ENCODE measurements at places on chromosomes 7 and 10.

- DNase-seq: no peak
Observed at GRCh38 chr7:4842319-4843064, 19.3 kb downstream of the PAPOLB start.

DNA sequence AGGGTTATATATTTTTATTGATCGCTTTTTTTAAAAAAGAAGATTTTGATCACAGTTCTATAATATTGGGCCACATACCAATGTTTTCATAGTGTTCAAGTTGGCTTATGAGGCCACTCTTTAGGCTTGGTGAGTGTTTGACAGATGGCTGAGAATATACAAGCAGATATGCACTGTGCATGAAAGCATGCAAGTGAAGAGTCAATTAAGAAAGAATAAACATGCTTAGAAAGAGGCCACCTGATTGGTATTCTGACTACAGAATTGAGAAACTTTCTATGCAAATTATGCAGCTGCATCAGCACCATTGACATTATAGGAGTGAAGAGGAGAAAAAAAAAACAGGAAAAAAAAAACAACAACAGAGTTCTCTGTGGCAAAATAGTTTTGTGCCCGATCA lies 39.9 kb downstream of the CABCOCO1 start:
- DNase-seq: no peak

DNA sequence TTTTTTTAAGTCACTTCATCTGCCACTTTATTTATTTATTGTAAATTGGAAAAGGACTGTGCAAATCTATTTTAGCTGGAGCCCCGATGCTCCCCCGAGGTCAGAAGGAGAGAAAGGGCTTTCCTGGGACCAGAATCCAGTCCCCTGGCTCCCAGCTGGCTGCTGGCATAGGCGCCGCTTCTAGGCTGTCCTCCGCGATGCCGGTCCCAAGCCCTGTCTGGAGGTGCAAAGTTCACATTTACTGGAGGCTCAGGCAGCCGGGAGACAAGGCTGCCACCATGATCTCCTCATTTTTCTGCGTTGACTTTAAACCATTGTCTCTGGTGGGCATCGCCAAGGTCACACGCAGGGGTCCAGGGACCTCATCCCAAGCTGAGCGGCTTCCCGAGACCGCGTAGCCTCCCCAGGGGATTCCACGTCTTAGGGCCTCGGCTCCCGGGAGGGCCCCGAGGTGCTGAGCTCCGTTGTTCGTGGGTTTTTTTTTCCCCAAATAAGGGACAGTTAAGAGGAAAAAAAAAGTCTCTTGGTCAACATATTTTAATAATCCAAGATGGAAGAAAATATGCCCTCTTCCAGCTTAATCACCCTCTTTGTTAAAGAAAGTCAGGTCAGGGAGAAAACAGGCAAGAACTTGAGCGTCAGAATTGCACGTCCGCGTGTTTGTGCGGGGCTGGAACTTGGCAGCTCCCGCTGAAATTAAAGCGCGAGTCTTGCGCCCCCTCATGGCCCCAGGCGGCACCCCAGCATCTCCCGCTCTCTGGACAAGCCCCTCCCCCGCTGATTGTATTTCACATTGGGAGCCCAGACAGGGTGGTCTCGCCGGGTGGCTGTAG lies 11.9 kb downstream of the RGR start:
- DNase-seq: no peak

GRCh38 chr10:49634069-49634660 lies 20.3 kb downstream of the CHAT start:
- no peak for DNase-seq

DNA sequence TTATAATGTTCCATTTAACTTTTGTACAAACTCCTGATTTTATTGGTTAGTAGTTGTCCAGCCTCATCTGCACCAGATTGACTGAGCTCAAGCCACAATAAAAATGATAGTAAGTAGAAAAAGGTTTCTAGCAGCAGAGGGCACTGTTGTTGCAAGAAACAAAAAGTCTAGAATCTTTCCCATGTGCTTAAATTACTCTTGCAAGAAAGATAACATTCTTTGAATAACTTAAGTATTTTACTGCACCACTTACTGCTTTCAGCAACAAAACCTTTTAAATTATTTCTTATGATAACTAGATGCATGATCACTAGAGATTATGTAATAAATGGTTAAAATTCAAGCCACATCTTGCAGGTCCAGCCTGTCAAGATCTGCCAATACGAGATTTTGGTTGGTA lies 27.0 kb downstream of the LMOD2 start:
- DNase-seq: peak; percentile 19

DNA sequence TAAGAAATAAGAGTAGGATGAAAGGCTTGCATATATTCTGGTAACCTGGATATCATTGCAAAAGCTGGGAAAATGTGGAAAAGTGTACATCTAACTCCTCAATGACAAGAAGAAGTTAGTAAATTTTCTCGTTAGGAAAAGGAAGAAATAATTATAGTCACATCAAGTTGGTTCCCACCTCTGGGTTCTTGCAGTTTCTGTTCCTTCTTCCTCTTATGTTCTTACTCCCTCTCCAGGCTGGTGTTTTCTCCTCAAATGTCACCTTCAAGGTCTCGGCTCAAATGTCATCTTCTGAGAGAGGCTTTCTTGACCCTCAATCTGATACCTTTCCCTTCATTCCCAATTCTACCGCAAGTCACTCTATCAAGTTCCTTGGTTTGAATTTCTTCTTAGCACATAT lies 64.4 kb downstream of the ENTPD1 start:
- no peak for DNase-seq

DNA sequence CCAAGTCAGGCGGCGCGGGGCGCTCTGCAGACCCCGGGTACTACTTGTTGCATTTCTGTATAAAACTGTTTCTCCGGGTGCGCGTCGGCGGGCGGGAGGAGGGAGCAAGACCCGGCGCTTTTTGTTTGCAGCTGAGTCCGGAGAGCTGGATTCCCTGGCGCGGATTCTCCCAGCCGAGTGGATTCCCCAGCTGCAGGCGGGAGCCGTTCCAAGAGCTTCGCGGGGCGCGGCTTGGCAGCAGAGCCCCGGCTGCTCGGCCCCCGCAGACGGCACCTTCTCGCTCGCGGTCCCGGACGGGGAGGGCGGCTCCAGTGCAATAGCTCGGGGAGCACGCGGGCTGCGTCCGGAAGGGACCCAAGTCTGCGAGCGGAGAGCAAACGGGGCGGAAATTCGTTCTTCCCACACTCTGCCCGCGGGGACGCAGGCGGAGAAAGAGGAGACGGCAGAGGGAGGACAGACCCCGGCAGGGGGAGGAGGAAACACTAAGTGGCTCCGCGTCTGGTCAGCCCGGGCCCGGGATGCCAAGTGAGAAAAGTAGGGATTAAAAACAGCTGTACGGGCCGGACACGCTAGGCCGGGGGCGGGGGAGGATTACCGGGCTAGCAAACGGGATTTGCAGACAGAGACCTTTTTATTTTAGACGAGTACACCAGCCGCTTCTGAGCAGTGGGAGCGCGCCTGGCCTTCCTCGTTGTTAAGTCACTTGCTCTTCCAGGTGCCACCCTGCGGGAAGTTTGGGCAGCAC lies at the start of gene TRIL:
TSS of gene TRIL (minus strand) at position 96 of the 745 bp plus-strand sequence. CDS start 284 bp downstream, outside the sequence.
- no peak for DNase-seq

- DNase-seq: no peak
Observed at GRCh38 chr7:13832346-13832745, 157.1 kb downstream of the ETV1 start.

DNA sequence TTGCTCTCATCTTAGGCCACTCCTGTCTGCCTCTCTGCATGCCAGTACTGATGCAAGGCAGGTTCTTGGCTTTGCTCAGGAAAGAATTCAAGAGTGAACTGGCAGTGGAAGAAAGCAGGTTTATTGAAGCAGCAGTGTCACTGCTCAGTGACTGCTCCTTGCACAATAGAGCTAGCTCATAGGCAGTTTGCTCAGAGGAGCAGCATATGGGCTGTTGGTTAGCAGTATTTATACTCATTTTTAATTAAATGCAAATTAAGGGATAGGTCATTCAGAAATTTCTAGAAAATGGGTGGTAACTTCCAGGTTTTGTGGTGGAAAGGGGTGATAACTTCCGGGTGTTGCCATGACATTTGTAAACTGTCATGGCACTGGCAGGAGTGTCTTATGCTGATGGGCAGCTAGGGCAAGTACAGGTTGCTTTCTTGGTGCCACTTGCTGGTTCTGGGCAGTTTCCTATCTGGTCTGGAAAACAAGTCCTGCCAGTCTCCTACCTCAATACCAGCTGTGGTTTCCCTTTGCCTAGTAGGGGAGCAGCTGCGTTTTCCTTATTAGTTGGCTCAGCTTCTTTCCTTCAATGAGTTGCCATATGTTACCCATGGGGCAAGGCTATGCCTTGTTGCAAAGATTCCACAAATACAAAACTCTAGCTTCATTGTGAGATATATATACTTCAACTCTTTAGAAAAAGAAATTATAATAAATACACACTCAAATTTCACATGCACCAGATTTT lies 64.8 kb upstream of the CALD1 start:
- no peak for DNase-seq

- no peak for DNase-seq
Observed at GRCh38 chr7:23306936-23307521, 7.9 kb downstream of the MALSU1 start.

- no peak for DNase-seq
Observed at GRCh38 chr7:43906331-43907010, at the start of gene URGCP. TSS of gene URGCP (minus strand) at chr7:43906596. CDS start at chr7:43906575, 21 bp downstream.

DNA sequence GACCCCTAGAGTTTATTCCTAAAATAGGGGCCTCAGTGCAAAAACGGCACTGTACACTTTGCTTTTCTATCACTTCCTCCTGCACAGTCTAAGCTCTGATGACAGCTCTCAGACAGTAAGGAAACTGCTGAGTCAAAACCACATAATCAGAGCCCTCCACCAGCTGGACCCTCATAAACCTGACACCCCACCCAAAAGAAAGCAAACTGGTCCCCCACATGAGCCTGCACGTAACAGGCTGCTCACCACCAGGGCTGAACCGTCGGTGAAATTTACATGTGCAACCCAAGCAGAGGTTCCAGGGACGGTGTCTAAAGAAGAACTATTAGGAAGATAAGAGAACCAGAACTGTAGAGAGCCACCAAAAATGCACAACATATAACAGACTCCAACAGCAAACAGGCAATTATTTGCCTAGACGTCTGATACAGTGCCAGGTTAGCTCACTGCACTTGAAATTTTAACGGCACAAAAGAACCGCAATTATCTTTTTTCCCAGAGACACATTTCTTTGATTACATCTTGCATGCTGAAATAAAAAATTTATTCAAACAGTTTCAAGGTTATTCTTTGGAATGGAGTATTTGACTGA lies 19.6 kb downstream of the SGMS1 start:
- peak; percentile 5 for DNase-seq

DNA sequence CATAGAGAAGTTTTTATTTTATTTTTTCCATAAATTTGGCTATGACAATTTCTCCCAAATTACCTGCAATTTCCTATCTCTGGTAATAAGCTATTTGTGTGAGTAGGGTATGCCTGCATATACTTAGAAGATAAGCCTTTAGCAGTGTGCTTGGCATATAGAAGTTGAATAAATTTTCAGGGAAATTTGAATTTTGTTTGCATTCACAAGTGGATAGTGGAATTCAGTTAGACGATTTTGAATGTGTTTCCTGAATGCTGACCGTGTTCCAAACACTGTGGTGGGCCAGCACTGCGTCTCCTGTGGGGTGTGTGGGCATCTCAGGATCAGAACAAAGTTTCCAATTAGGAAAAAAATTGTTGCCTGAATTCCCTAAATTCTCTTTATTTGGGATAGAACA lies 99.3 kb downstream of the PPP1R17 start:
- no peak for DNase-seq

- DNase-seq: no peak
Observed at GRCh38 chr10:132576671-132577349, 39.2 kb downstream of the INPP5A start.

DNA sequence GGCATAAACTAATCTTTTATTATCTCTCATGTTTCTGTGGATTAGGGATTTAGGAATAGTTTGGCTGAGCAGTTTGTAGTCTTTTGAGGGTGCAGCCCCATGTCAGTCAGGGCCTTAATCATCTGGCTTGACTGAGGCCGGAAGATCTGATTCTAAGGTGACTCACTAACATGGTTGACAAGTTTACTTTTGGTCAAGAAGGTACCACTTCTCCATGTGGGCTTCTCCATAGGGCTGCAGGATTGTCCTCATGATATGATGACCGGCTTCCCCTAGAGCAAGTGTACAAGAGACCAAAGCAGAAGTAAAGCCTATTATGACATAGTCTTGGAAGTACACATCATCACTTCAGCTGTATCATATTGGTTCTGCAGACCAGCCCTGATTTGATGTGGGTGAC lies 45.9 kb upstream of the OIT3 start:
- no peak for DNase-seq

DNA sequence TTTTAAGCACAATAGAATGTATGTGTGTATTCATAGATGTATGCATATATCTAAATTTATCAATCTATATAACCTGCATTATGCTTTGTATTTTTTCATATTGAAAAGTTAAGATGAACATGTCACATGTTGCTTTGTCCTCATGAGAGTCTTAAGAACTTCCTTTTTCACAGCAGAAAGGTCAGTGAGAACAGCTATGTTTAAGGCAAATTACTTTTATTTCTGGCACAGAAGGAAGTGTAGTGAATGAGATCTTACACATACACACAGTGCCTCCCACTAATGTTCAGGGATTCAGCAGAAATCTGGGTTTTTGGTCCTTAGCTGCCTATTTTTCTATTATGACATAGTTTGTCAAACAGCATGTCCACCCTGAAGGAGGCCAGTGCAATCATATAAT lies 134.8 kb downstream of the TMEM26 start:
- no peak for DNase-seq

DNA sequence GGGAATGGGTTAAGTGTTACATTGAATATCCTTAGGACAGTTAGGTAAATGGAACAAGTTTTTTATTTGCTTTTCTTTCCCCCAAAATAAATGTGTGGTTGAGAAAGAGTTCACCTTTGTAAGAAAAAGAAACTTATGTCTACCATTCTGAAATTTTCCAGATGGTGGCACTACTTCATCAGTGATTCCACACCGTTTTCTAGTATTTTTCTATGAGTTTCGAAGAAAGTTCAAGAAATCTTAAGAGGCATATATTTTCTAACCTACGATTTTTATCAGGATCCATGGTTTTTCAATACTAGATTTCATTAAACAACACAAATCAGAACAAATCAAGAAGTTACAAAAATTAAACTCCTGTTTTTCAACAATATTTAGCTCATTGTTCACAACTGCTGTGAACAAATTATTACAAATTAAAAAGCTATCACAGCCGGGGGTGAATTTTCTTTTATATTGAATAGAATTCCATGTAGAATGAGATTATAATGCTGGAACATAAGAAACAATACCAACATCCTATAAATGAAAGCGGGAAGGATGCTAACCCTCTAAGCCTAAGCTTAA lies 163.1 kb upstream of the NPVF start:
- DNase-seq: no peak

DNA sequence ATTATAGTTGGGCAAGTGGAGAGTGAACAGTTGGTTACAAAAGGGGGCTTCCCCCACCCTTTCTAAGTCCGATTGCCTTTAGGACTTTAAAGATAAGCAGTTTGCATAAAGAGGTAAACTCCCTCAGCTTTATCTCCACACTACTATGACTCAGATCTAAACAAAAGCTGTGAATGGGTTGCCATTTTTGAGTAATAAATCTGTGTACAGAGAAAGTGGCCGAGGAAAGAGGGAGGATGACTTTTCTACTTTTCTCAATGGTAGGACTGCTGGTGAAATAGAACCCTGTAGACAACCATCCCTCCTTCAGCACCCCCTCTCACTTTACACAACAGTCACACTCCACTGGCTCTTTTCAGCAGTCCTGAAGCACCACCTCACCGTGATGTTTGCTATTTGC lies 71.2 kb downstream of the DNMBP start:
- no peak for DNase-seq

- no peak for DNase-seq
Observed at GRCh38 chr10:119340893-119341458, 133.6 kb downstream of the GRK5 start.

Measured in NCI-H2081 treated with DMSO at 0.1 percent for 48 hours (cell line).